ENCODE measurements at places on chromosomes 1 and 21. TPM values are rescaled to one million over a fixed set of nuclear protein-coding genes. Genes with fewer than 3 reads are reported as not detected.
A peak's percentile ranks its signal among the peaks of the same experiment; 100 is the strongest.

- no peak for DNase-seq
Observed at GRCh38 chr1:941015-941587, 17.4 kb downstream of the SAMD11 start.

The STMN1 gene
- 55.4 TPM for total RNA-seq

The OR2T33 gene
- total RNA-seq = not detected

DNA sequence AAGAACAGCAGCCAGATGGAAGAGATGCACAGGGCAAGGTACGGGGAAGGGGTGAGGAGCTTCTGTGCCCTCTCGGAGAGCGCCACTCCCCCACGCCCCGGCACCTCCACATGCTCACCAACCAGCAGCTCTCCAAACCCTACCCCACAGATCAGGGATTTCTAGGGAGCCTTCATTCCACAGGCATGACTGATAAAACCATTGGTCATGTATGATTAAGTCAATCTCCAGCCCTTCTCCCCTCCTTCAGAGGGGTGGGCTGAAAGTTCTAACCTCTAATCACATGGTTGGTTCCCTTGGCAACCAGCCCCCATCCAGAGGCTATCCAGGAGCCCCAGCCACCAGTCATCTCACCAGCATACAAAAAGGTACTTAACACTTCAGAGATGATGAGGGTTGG lies 144.7 kb downstream of the TGFBR3 start:
- peak; percentile 43 for DNase-seq

DNA sequence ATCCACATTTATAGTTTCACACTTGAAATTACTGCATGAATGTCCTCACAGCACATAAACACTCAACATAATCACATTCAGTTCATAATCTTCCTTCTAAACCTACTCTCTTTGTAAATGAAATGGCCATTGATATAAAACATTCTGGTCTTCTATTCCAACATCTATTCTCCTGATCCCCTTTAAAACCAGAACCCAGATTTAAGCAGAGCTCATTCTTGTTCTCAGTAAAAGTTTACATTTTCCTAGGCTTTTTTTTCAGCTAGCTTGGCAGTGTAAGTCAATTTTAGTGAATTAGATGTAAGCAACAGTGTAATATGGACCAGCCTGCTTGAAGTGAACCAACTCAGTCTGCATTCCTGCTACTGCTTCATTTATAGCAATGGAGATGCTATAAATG lies 460.7 kb upstream of the RGS18 start:
- DNase-seq = no peak

The CYYR1 gene
- total RNA-seq = 13.8 TPM

- DNase-seq = no peak
Observed at GRCh38 chr1:14437417-14437918, 161.0 kb upstream of the KAZN start.

- no peak for DNase-seq
Observed at GRCh38 chr1:10529091-10529490, 54.3 kb downstream of the PEX14 start.

DNA sequence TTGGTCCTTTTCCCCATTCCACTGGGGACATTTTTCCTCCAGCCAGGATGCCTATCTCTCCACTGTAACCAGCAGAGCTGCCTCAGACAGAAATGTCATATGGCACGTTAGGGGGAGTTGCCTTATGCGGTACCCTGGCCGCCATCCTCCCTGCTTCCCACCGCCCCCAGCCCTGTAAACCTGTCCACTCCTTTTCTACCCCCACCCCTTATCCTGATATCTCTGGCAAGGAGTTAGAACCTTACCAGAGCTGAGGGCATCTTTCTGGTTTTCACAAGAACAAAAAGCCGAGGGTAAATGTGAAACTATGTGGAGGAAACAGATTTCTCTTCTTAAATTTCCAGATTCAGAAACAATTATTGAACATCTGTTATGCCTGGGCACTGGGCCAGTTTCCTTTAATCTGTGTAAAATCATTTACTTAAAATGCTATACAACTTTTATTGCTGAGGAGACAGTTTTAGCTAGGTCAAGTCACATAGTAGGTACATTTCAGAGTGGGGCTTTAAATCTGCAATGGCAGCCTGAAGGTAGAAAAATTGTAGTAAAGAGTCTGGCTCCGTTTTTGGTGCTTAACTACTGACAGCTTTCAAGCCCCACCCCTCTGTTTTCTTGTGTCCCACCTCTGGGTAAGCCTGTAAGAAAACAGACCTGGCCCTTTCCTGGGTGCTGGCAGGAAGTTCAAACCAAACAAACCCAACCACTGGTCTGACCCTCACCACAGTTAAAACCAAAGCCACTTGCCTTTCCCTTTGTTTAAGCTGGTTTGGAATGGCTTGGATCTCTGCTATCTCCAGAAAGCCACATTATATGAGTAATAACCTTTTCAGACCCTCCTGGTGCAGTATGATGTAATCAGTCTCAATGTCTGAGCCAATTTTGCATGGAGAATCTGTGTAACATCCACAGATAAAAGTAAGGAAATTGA lies 319.0 kb downstream of the HHAT start:
- no peak for DNase-seq

DNA sequence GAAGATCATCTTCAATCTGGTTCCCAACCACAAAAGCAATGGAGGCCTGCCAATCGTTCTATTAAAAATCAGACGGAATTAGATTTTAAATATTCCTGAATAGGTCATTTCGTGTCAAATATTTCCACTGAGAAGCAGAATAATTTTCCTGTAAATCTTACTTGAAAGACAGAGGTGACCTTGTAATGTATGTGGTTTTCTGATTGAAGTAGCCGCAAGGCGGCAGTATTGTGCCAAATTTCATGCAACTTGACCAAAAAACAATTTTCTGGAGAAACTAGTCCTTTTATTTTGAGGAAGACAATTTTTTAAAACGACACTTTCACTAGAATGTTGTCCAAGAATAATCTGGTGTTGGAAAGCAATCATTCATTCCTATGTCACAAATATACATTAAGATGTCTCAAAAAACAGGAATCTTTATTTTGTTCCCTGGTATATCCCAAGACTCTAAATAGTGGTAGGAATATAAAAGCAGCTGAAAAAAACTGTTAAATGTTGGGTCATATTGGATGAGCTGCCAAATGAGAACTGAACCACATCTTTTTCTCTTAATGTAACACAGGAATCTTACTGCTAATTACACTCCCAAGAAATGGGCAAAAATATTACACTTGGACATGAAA lies 33.6 kb downstream of the SPAG17 start:
- DNase-seq = no peak

The RGS1 gene
- total RNA-seq = 2.6 TPM

The VWA5B1 gene
- not detected for total RNA-seq

- no peak for DNase-seq
Observed at GRCh38 chr1:164515231-164515630, 43.8 kb upstream of the PBX1 start.

DNA sequence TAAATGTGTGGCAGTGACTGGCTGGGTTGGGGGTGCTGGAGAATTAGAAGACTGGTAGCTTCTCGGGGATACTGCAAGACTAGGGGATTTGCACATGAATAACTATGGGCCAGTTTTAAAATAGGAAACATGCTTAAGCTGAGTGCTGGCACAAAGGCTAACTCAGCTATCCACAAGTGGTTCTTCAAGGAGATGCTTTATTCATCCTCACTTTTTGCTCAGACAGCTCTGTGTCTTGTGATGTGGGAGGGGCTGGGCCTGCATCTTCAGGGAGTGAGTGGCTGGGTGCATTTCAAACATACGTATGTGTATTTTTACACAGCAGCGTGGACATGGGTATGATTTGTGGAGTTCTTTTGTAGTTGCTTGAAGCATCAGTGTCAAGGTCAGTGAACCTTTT lies 2.3 kb downstream of the COQ8A start:
- peak; percentile 67 for DNase-seq

DNA sequence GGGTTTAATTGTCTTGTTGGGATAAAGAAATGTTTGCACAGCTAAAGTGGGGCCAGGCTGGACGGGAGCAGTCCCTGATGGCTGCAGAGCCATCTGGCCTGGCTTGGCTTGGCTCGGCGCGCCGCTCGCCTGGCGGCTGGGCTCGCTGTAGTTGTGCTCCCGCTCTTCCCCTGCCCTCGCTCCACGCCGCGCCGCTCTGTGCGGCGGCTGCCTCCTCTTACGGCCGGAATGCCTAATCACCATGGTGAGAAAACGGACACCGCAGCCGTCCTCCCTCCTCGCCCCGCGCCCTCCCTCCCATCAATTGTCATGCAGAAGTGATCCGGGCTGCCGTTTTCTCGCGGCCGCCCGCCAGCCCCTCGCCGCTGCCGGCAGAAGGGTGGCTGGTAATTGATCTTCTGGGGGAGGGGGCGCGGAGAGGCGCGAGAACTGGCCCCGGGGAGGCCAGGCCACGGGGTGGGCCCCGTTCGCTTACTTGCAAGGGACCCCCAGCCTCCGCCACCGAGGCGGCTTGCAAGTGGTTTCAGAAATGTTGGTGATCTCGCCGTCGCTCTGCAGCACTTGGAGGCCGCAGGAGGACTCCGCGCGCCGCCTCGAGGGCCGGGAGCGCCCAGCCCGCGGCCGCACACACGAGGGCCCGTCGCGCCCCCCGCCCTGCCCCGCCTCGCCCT lies 12.4 kb downstream of the RNF220 start:
- DNase-seq = no peak

DNA sequence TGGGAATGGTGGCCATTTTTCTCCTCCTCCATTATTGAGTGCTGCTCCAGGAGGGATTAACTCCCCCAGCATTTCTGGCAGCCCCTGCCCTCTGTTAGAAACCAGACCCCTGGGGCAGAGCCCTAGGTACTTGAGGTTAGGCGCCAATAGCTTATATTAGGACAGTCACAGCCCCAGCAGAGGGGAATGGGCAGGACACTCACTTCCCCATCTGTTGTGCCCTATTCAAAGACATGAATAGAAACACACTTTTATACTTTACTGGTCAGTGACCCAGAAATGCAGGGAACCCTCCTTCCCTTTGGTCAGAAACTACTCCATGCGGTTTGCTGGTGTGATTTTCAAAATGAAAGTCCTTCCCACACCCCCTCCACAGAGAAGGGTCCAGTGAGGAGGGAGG lies 267.7 kb downstream of the PTBP2 start:
- DNase-seq = no peak

The DENND2C gene
- total RNA-seq = 3.7 TPM

GRCh38 chr1:2344744-2345296 lies 46.5 kb downstream of the MORN1 start:
- no peak for DNase-seq

GRCh38 chr1:218371927-218372672 lies 27.0 kb downstream of the TGFB2 start:
- no peak for DNase-seq

DNA sequence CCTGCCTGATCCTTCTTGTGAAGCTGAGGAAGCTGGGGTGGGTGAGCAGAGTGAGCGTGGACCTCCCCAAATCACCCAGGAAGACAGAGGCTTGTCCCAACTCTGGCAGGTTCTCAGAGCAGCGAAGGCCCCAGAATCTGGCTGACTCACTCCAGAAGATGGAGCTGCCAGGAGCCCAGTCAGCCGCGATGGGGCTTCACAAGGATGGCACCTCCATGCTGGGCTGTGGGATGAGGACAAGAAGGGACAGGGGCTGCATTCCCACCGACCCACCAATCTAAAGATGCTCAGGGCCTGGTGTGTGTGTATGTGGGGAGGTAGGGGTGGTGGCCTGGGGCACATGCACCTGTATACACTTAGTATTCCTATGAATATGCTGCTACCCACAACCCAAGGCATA lies 52.9 kb downstream of the ATP1A1 start:
- DNase-seq = no peak

The LCE2C gene
- total RNA-seq = not detected

The TSPEAR gene
- total RNA-seq = not detected

DNA sequence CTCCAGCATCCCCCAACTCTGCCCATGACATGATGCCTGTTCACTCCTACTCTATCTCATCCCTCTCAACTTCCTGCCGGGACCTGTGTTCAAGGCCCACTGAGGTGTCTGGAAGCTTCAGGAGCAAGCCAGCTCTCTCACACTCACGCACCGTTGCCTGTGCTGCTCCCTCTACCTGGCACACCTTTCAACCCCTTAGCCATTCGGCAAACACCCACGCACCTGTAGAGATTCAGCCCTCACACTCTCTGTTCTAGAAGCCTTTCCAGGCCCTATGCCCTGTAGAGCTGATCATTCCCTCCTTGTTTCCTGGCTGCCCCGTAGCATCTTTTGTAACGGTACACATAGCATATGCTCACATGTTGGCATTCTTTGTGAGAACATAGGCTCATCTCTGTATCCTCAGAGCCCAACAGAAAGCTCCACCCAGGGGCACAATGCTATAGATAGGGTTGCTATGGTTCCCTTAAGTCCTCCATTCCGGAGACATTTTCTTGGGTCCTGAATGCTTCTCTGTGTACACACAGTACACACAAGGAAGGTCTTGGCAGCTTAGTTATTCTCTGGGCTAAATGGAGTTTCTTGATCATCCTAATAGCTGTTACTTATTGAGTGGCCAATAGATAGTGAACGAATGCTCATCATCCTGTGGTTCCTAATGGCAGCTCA lies 1.3 kb downstream of the C8B start:
- DNase-seq = no peak

GRCh38 chr1:175272361-175272760 lies 79.8 kb upstream of the KIAA0040 start:
- DNase-seq = no peak

The KLHDC9 gene
- 10.7 TPM for total RNA-seq

The ABCA4 gene
- 0.19 TPM for total RNA-seq

DNA sequence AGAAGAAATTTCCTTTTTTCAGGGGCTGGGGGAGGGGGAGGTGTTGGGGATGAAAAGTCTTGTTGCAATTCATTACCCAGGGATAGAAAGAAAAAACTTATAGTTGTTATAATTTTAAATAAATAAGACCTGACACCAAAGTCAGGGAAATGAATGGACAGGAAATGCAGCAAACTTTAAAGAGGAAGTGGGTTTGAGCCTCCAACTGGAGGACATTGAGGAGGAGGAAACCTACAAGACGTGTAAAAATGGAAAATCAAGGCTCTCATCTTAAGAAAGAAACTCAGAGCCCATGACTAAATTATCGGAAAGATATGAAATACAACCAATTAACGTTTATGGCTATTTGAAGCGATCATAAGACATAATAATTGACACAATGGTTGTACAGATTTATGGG lies 54.4 kb downstream of the NIBAN1 start:
- DNase-seq = no peak

- no peak for DNase-seq
Observed at GRCh38 chr1:54325284-54325683, 80.9 kb downstream of the SSBP3 start.

The BACE2 gene
- total RNA-seq = 20.0 TPM

- no peak for DNase-seq
Observed at GRCh38 chr1:88052167-88052566, 631.9 kb upstream of the PKN2 start.

DNA sequence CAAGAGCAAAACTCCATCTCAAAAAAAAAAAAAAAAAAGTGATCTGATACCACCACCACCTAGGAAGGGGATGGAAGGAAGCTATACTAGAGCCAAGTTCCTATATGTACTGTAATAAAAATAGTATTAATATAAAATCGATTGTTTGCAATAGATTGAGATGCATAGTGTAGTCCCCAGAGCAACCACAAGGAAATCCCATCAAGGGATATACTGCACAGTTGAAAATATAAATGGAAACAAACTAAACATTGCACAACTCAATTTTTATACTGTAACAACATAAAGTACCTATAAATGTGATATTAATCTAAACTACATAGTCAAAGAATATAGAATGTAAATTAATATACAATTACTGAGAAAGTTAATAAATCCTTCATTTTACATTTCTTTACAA lies 20.9 kb upstream of the PSMG1 start:
- DNase-seq = no peak

- no peak for DNase-seq
Observed at GRCh38 chr1:240836271-240836670, 224.3 kb upstream of the GREM2 start.

Measured in cardiac septum (tissue), 1 donor.